Activated CD4-positive, alpha-beta T cell treated with anti-CD3 and anti-CD28 coated beads for 4 hours (primary cell): ENCODE measurements at places on chromosomes 11 and 22.

DNA sequence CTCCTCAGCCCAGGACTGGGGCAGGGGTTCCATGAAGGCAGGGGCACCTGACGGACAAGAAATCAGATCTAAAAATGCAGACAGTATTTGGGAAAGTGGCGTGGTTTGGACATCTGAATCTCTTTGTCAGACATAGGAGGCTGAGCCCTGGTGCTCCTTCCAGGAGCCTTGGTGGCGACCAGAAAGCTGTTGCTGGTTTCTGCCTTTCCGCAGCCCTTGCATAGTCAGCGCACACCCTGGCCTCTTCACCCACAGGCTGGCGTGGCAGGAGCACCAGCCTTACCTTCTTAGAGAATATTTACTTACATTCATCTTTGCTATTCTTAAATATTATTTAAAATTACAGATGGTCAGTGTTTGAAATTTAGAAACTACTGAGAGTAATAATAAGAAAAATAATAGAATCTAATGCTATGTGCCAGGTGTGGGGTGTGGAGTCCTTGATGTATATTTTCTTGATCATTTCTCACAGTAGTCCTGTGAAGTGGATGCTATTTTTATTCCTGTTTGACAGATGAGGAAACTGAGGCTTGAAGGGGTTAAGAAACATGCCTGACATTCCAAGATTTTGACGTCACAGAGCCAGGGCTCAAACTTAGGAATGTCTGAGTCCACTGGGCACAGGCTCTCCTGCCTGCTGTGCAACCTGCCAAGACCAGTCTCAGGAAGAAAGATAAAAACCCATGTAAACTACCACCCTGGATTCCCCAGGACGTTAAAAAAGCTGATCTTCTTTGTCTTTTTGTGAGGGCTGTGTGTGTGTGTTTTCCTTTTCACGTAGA lies 51.6 kb downstream of the TBC1D22A start:
- DNase-seq = no peak

- DNase-seq = no peak
Measured at GRCh38 chr11:95924414-95924760, 480 bp upstream of the MTMR2 start.

- DNase-seq = no peak
Measured at GRCh38 chr11:118012083-118012669, 26.0 kb downstream of the IL10RA start.

- peak; percentile 39 for DNase-seq
Measured at GRCh38 chr11:65180877-65181568, 705 bp upstream of the CAPN1 start.

DNA sequence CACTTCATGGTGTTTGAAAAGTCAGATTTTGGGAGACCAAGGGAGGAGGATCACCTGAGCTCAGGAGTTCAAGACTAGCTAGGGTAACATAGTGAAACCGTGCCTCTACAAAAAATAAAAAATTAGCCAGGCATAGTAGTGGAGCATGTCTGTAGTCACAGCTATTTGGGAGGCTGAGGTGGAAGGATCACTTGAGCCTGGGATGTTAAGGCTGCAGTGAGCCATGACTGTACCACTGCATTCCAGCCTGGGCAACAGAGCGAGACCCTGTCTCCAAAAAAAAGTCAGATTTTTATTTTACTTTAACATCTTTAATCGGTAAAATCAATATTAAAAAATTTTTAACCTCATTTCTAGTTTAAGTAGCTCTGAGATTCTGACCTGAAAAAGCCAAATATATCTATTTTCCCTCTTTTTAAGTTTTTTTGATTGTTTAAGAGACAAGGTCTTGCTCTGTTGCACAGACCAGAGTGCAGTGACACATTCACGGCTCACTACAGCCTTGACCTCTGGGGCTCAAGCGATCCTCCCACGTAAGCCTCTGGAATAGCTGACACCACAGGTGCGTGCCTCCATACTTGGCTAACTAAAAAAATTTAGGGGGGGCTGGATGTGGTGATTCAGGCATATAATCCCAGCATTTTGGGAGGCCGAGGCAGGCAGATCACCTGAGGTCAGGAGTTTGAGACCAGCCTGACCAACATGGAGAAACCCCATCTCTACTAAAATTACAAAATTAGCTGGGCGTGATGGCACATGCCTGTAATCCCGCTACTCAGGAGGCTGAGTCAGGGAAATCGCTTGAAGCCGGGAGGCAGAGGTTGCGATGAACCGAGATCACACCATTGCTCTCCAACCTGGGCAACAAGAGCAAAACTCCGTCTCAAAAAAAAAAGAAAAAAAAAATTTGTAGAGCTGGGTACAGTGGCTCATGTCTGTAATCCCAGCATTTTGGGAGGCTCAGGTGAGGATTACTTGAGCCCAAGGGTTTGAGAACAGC lies 48.4 kb downstream of the SFI1 start:
- DNase-seq = no peak

- no peak for DNase-seq
Measured at GRCh38 chr22:47225080-47225930, 462.9 kb downstream of the TBC1D22A start.

DNA sequence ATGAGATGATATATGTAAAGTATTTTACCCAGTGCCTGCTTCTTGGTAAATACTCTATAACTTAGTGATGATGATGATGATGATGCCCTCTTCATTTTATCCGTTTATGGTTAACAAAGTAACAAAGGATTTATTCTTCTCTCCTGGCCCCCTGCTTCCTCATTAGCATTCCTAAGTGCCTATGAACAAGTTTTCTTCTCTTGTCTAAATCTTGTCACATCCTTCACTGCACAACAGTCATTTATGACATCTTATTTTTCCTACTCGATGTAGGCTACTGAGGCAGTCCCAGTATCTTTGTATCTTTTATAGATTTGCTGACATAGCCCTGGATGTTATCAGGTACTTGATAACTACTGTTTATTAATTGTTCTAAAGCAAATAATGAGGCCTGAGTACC lies 754.4 kb upstream of the ARHGAP42 start:
- no peak for DNase-seq

- DNase-seq = no peak
Measured at GRCh38 chr11:44377914-44378321, 68.0 kb upstream of the ALX4 start.

DNA sequence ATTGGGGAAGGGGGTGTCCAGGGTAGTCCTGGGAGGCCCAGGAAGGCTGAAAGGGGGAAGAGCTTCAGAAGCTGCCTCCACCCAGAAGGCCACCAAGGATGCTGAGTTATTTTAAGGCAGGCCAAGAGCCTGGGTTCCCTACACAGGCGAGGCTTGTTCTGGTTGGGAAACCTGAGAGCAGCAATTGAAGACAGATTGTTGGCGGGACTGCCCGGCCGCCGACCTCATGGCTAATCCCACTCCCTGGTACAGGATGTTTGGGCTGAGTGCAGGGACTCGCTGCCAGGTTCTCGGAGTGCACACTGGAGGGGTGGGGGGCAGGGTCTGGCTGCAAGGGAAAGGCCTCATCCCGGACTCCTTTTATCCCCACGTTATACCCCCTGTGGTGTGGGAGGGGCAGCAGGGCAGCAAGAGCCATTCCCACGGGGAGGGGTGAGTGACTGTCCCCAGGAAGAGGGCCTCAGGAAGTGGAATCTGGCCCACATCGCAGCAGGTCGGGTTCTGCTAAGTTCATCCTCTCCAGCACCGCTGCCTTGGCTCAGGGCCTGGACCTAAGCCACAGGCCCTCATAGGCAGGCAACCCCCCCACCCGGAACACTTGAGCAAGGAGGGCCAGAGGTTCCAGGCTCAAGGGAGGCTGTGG lies 43.6 kb upstream of the PRR5 start:
- no peak for DNase-seq

GRCh38 chr11:103609117-103610066 lies 427.0 kb upstream of the DDI1 start:
- no peak for DNase-seq

GRCh38 chr11:48210052-48210451 lies 6.6 kb upstream of the OR4B1 start:
- no peak for DNase-seq

DNA sequence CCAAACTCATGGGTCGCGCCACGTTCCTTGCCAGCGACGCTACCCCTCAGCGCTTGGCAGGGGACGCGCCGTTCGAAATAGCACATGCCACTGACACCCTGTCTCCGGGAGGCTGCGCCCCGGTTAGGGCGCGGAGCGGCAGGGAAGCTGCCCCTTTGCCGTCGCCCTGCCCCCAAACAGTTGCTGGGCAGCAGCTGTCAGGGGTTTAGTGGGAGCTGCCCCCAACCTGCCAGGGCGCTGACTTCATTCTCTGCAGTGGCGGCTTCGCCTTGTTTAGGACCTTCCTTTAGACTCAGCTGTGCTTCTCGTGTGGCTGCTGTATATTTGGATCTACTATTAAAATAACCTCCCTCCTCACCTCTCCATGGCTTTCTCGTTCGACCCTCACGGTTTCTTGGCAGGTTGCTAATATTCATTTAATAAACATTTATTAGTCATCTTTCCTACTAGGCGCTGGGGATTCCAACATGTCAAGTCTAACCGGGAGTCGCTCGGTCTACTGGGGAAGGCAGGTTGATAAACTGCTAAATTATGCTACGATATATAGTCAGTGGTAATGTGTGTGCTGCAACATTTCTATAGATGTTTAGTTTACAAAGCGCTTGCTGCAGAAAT lies 782 bp downstream of the TMEM109 start:
- peak; percentile 29 for DNase-seq

DNA sequence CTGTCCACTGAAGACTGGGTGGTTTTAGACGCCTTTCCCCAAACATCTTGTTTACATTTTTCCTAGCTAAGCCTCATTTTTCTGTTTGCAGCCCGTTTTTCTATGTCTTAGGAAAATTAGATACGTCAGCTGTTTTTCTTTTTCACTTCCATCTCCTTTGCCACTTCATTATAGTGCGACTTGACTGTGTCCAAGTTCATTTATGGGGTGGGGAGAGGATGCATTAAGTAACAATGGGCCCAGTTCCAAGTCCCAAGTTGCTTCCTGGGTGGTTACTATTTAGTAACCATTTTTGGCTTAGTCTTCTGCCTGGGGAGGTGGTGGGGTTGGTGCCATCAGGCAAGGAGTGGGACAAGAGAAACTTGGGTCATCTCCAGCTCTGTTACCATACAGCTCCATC lies 83.0 kb downstream of the TRAF6 start:
- DNase-seq = no peak

GRCh38 chr11:104078245-104078644 lies 41.8 kb downstream of the DDI1 start:
- DNase-seq = no peak

DNA sequence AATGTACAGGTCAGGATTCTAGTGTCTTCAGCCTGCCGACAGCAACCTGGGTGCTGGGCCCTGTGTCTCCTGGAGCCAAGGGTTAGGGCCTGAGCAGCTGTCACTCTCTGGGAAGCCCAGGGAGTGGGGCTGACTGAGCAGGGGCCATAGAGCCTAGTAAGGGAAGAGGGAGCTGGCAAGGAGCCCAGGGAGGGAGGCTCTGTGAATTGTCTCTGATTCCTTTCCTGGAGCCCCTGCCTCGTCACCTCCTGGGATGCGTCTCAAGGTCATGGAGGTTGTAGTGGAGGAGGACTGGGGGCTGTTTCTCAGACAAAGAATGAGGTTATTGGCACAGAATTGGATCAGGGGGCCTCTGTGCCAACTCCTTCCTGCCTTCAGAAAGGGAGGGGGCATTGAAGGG lies 11.8 kb downstream of the SOX10 start:
- DNase-seq = no peak

- DNase-seq = no peak
Measured at GRCh38 chr22:43978558-43978957, 23.3 kb downstream of the SAMM50 start.

- DNase-seq = no peak
Measured at GRCh38 chr22:45987136-45987861, 10.3 kb upstream of the WNT7B start.

DNA sequence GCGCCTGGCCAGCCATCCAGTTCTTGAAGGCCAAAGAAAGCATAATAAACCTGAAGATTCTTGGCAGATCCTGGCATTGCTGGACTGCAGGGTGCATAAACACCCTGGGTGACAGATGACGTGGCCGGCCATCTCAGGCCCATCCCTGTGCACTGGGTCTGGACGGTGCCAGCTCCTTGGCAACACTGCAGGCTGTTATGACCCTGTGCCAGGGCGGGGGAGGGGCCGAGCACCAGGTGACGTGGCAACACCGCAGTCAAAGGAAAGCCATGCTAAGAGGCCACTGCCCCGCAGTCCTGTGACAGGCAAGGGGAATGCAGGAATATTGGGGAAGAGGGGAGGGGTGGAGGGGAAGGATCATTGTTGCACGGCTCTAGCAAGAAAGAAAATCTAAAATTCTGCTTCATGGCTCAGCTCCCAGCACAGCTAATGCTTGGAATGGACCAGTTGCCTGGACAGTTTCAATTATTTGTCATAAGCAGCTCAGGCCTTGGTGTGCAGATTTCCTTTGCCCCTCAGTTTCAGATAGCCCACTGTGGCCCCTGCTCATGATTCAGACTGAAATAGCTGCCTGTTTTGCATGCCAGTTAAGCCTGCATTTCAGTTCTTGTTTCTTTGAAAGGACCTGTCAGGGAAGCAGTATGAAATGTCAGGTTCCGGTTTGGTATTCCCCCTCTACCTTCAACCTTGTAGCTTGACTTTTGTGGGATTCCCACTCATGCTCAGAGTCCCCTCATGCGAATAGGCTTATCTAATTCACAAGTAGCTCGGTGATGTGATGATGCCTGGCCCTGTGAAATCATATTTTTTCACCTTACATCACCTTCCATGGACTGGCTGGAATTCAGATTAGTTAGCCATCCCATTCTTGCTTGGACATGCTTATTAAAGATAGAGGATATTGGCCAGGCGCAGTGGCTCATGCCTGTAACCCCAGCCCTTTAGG lies 29.7 kb upstream of the DDX6 start:
- DNase-seq = no peak

- no peak for DNase-seq
Measured at GRCh38 chr11:126146454-126147192, 64.8 kb downstream of the RPUSD4 start.

DNA sequence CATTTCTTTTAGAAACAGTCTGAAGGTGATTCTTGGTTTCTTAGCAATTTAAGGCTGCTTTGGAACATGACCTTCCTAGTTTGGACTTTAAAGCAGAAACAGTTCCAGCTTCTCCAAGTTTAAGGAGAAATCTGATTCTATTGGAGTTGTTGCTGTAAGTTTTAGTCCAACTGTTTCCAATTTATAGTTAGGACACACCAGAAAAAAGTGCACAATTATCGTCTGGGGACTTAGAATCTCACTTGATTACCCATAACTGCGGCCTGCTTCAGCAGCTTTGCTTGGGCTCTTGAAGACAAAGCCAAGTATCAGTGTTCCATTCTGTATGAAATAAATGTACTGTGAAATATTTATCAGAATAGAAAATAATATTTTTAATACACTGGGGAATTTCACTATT lies 246.6 kb downstream of the TMEM135 start:
- DNase-seq = no peak

- no peak for DNase-seq
Measured at GRCh38 chr22:19693981-19694670, 20.2 kb upstream of the SEPTIN5 start.
